Activated CD4-positive, alpha-beta T cell treated with anti-CD3 and anti-CD28 coated beads, Interleukin-2, amount 50 U/mL, for 24 hours (primary cell): ENCODE measurements at places on chromosomes 12 and 14.

DNA sequence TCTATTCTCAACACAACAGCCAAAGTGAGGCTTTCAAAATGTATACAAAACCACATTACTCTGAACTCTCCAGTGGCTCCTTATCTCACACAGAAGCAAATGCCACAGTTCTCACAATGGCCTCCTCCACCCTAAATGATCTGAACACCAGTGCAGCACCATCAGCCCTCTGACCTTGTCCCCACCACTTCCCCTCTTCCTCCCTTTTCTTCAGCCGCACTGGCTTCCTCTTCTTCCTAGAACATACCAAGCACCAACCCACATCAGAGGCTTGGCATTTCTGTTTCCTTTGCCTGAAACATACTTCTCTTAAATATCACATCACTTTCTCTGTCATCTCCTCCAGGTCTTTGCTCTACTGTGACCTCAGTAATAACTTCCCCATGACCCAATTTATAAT is 66.3 kb downstream of the GPR135 start:
- DNase-seq: no peak

- no peak for DNase-seq
Observed at GRCh38 chr12:2692080-2692479, 102.7 kb upstream of the FKBP4 start.

DNA sequence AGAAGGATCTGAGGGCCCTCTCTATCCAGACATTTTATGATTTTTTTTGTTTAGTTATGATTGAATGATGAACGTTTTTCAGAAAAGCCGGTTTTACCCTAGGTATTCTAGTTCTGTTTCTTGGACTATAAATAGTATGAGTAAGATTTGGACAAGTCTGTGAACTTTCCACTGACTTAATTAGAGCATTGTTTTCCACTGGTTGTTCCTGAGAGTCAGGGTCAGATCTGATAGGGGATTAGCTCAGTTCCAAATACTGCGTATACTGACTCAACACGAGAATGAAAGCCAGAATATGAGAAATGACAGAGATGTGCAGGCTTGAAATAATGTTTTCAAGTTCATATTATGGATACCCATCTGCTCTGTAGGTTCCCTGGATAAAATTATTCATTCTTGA is 361.6 kb downstream of the AEBP2 start:
- no peak for DNase-seq

- no peak for DNase-seq
Observed at GRCh38 chr14:86823581-86823980, 1169.4 kb downstream of the GALC start.

- no peak for DNase-seq
Observed at GRCh38 chr12:65568517-65568916, 255.8 kb upstream of the HMGA2 start.

DNA sequence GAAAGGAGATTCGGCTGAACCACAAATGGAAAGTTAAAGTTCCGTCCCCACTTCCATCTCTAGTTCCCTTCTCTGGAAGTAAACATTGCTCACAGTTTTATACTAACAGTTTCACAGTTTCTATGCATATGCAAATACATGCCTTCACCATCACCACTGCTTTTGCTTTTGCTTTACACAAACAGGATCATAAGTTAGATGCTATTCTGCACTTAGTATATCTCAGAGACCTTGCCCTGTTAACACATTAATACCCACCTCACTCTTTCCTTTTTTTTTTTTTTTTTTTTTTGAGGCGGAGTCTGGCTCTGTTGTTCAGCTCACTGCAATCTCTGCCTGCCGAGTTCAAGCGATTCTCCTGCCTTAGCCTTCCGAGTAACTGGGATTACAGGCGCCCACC is 890 bp downstream of the TEP1 start:
- no peak for DNase-seq

GRCh38 chr14:52730709-52731111 is 744 bp downstream of the STYX start:
- DNase-seq: no peak
